Astrocyte (in vitro differentiated cells and primary cell): ENCODE measurements at places on chromosomes 1 and 21. TPM values are rescaled to one million over a fixed set of nuclear protein-coding genes. Genes with fewer than 3 reads are reported as not detected.

DNA sequence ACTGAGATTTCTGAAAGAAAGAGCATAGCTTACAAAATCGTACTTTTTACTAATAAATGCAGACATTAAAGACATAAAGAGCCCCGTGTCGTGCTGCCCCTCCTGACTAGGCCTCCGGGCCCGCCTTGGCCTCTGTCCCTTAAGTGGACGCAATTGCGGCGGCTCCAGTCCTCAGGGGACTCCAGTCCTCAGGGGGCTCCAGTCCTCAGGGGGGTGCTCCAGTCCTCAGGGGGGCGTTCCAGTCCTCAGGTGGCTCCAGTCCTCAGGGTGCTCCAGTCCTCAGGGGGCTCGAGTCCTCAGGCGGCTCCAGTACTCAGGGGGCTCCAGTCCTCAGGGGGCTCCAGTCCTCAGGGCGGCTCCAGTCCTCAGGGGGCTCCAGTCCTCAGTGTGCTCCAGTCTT lies 10.6 kb upstream of the OR2M2 start:
- DNase-seq, result no peak

DNA sequence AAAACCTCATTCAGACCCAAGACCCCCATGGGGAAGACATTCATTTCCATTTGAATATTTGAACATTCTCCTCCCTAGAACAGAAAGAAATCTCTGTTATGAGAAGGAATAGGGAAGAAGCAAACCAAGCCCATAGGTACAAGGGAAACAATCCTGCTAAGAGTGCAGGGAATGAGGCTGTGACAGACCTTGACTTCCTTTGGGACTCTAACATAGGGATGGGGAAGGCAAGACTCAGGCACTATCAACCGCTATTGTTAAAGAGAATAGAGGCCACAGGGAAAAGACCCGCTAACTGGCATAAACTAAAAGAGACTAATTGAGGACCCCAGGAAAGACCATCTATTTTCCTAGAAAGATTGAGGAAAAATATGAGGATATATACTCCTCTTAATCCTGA lies 117.8 kb upstream of the BRINP3 start:
- no peak for DNase-seq

DNA sequence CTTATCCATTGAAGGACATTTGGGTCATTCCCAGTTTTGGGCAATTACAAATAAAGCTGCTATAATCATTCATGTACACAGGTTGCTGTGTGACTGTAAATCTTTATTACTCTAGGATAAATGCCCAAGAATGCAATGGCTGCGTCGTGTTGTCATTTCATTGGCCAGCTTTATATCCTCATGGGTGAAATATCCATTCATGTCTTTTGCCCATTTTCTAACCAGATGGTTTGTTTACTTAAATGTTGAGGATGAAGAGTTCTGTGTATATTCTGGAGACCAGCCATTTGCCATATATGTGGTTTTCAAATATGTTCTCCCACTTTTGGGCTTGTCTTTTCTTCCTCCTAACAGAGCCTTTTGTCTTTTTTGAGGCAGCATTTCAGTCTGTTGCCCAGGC lies 25.3 kb downstream of the TRIM11 start:
- DNase-seq, result no peak

DNA sequence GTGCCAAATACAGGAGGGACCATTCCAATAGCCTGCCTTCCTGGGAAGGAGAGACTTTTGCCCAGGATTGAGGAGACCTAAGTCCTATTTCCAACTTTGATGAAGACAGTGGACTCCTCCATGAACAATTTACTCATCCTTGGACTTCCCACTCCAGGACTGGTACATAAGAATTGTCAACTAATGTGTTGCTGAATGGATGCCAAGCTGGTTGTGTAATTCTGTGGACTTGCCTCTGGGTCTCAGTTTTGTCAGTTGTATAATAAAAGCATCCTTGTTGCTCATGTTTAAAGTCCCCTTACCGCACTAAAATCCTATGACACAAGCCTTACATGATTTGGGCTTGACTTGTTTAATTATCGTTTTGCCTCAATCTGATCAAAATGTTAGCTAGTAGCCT lies 13.2 kb upstream of the ZP4 start:
- no peak for DNase-seq

DNA sequence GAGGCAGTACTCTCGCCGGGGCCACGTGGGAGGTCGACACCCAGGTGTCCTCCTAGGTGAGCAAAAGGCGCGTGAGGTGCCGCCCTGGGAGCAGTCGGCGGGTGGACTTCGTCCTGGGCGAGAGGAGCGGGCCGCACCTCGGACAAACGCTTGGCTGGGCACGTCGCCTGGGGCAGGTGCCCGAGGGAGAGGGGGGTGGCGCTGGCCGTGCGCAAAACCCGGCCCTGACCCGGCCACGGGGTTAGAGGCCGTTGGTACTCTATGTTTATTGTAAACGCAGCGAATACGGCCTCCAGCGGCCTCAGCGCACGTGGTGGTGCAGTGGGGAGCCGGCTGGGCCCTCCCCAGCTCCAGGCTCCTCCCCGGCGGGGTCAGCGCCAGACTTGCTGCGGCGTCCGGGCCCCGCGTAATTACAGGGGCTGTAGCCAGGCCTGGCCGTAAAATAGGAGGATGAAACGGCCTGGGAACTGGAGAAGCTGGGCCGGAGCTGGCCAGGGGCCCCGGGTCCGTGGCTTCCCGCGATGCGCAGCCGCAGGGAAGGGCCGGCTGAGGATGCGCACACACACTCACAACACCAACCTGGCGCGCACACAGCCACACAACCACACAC lies 1.6 kb upstream of the EFNA1 start:
- DNase-seq, result no peak

DNA sequence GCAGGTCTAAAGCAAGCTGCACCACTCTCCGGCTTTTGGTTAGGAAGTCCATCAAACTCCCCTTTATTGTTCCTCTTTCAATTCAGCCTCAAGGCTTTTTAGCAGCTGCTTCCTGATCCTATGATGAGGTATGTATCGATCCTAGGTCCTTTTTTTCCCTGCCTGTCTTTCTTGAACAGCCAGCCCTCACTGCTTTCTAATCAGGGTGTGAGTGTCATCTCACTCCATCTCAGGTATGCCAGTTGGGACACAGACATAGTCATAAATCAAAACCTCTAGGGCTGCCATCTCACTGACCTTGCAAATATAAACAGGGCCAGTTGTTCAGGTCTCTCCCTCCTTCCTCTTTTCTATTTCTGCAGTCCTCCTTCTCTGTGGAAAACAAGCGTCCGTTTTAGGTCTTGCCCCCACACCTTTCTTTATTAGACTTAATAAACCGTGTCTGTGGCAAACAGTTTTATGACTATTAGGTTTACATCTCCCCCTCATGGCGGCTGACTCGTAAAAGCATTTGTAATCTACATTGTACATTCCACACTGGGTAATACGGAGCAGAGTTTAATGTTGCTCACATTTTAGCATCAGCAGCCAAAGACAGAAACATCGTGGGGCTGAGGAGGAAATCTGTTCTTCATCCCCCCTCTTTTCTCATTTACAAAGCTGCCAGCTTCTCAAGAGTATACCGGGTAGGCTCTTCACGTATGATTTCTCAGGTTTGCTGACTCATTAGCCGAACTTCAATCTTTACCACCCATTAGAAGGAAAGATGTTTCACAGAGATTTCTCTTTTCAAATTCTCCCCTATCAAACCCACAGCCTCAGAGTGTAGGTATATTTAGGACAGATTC lies 11.6 kb downstream of the STYXL2 start:
- DNase-seq, result no peak

- DNase-seq, result no peak
Measured at GRCh38 chr1:15455522-15455921, 1.0 kb upstream of the CELA2A start.

DNA sequence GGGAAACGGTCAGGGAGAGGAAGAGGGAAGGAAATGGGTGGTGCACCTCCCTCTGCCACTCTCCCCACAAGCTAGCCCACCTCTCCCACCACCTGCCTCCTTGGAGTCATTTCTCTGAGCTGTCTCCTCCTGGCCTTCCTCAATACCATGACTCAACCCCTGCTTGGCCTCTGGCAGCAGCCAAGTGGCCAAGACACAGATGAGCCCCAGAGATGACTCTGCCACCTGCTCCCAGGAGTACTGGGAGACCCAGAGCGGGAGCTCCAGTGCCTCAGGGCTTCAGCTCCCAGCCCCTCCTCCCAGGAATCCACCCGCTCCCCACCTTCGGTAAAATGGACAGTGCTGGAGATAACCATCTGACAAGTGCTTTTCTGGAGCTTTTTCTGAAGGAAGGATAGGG lies 2.6 kb downstream of the S100A16 start:
- peak; percentile 42 for DNase-seq

DNA sequence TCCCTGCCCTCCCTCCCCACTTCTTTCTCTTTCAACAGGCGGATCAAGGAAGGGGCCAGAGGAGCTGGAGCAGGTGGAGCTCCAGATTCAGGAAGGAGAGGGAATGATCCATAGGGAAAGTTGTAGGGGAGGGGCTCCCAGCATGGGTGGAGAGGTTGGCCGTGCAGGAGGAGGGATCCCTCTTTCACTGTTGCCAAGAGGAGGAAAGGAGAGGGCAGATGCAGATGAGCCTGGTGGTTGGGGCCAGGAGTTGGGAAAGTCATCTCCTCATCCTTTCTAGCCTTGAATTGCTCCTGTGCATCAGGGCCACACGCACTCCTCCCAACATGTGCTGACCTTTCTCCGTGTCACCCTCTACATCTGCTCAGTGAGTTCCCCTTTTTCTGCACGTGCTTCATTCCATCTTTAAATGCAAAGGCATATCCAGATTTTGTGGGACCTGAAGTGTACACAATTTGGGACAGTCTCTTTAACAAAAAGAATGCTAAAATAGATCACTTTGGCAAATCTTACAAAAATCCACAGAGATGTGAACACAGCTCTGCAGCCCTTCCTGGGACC lies 32.4 kb downstream of the ZBTB18 start:
- no peak for DNase-seq

DNA sequence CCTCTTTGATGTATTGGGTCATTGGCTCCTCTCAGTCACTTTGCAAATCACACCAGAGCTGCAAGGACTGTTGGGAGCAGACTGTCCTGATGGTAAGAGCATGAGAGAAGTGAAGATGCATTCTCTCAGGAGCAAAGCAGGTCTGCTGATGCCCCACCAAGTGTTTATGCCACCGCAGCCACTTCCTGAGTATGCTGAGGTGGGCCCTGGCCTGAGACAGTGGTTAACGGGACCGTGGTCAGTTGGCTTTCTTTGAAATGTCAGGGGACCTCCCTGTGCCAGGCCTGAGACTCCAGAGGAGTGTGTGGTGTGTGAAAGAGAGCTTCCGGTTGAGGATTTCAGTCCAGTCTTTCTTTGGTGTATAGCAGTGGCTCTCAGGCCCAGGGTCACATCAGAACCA lies 79.4 kb downstream of the SPATA46 start:
- DNase-seq, result no peak

GRCh38 chr1:11324567-11325165 lies 51.7 kb downstream of the UBIAD1 start:
- no peak for DNase-seq

- no peak for DNase-seq
Measured at GRCh38 chr1:224014330-224014649, 99.6 kb upstream of the FBXO28 start.

The PSRC1 gene
- total RNA-seq, result 4.5 and 7.7 TPM in 2 replicates

The TIAM1 gene
- 17.0 and 17.8 TPM in 2 replicates for total RNA-seq

The ARHGAP30 gene
- total RNA-seq, result 0.19 and 0.25 TPM in 2 replicates
